PC-3 (cell line): ENCODE measurements at places on chromosomes 5 and 9.
A peak's percentile ranks its signal among the peaks of the same experiment; 100 is the strongest.

DNA sequence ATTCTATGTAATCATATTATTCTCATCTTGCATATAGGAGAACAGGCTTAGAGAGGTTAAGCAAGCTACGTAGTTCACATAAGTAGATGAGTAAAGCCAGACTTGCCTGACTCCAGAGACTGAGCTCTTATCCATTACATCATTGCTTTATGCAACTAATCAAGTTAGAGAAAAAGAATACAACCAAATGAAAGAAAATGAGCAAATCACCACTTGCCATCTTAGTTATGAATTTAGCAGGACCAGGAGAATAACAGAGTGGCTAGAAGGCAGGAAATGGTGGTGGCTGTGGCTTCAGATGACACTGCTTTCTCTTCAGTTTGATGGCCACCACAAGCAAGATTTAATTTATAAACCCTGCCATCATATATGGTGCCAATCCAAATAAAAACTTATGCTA, 26.6 kb downstream of the POC5 start:
- DNase-seq, result no peak

DNA sequence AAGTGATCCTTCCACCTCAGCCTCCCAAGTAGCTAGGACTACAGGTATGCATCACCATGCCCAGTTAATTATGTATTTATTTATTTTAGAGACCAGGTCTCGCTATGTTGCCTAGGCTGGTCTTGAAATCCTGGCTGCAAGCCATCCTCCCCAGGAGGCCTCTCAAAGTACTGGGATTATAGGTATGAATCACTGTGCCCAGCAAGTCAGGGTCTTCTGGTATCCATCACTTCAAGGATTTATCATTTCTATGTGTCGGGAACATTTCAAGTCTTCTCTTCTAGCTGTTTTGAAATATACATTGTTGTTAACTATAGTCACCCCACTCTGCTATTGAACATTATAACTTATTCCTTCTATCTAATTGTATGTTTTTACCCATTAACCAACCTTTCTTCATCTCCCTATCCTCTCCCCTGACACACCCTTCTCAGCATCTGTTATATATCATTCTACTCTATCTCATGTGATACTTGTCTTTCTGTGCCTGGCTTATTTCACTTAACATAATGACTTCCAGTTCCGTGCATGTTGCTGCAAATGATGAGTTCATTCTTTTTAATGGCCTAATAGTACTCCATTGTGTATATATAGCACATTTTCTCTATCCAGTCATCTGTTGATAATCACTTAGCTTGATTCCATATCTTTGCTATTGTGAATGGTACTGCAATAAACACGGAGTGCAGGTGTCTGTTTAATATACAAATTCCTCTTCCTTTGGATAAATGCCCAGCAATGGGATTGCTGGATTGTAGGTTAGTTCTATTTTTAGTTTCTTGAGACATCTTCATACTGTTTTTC, 26.4 kb downstream of the UTP15 start:
- DNase-seq, result peak; percentile 54

- no peak for DNase-seq
Measured at GRCh38 chr9:126532951-126533925, 80.5 kb upstream of the LMX1B start.

DNA sequence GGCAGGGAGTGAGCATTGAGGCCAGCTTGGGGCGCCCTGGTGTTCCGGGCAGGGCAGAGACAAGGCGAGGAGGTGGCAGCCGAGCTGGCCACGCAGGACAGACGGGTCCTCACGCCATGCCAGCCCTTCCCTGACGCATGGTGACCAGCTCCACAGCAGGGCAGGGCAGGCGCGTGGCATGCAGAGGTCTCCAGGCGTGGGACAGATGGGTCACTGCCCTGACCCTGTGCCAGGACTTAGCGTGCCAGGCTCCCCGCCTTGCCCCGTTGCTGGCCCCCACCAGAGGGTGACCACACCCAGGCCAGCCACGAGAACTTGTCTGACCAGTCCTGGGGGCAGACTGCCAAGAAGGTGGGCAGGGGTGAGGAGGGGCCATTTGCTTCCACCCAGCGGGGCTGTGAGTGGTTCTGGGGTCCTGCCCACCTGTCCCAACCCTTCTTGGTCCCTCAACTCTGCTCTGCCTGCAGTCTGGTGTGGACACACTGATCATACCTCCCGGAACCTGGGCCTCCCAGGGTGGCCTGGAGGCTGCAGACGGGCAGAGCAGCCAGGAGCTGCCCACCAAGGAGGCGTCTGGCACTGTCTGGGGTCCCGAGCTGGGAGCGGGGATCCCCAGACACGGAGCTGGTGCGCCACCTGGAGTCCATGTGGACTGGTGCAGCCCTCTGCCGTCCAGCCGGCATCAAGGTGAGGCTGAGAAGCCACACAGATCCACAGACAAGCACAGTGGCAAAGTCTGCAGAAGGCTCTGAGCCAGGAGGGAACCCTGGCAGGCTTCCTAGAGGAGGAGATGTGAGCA, at the start of gene RNF224:
Gene RNF224 (plus strand): TSS at position 449 of the 799 bp plus-strand sequence. CDS start 834 bp downstream, outside the sequence.
- DNase-seq, result peak; percentile 87

GRCh38 chr5:132820162-132820754, 7.2 kb downstream of the SOWAHA start:
- peak; percentile 82 for DNase-seq

DNA sequence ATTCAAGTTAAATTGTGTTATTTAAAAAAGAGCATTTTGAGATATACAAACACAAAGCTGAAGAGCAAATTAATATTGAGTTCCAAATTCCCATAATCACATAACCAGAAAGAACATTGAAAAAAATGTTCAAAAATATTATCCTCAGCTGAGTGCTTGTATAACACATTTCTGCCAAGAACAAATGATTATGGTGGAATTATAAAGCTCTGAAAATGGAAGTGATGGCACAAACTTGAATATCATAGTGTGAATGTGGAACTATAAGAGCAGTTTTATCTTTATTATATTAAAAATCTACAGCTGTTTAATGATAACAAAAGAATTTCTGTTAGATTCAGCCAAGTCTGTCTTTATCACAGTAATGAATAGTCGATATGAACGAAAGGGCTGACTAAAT, 117.8 kb downstream of the MEF2C start:
- no peak for DNase-seq

GRCh38 chr5:171955761-171956160, 50.7 kb downstream of the FBXW11 start:
- DNase-seq, result no peak

- DNase-seq, result no peak
Measured at GRCh38 chr9:108933231-108933717, 650 bp downstream of the ELP1 start.

DNA sequence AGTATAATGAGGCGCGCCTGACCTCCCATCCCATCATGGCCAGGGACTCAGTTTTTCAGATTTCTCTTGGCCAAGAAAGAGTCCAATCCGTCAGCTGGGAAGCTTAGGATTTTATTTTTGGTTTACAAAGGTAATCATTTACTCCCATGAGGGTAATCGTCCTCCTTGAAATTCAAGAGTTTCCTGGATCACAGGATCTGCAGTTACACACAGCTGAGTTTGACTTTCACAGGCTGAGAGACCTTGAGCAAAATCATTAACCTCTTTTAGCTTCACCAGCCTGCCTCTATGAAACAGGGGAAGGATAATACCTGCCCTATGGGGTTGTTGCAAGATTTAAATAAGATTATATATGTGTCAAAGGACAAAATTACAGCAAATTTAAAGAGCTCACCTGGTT, 15.4 kb upstream of the AK3 start:
- DNase-seq, result no peak

- no peak for DNase-seq
Measured at GRCh38 chr5:859391-859790, 8.6 kb upstream of the ZDHHC11 start.

GRCh38 chr5:123344816-123345426, 78.3 kb downstream of the CEP120 start:
- peak; percentile 34 for DNase-seq

DNA sequence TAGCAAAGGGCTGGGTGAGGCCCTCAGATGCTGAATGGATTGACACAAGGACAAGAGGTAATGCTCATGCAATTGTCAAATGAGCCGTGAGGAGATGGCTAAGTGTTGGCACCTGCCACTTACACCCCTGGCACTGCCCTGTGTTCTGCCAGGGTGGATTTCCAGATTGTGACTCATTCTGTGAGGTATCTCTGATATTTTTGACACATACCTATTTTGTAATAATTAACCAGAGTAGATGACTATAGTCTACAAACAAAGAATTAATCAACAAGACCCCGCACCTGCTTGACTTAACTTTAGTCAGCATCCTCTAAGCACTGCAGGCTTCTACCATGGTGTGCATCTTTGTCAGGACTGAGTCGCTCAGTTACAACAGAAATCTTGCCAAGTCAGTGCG, 200.8 kb downstream of the DIRAS2 start:
- DNase-seq, result no peak

DNA sequence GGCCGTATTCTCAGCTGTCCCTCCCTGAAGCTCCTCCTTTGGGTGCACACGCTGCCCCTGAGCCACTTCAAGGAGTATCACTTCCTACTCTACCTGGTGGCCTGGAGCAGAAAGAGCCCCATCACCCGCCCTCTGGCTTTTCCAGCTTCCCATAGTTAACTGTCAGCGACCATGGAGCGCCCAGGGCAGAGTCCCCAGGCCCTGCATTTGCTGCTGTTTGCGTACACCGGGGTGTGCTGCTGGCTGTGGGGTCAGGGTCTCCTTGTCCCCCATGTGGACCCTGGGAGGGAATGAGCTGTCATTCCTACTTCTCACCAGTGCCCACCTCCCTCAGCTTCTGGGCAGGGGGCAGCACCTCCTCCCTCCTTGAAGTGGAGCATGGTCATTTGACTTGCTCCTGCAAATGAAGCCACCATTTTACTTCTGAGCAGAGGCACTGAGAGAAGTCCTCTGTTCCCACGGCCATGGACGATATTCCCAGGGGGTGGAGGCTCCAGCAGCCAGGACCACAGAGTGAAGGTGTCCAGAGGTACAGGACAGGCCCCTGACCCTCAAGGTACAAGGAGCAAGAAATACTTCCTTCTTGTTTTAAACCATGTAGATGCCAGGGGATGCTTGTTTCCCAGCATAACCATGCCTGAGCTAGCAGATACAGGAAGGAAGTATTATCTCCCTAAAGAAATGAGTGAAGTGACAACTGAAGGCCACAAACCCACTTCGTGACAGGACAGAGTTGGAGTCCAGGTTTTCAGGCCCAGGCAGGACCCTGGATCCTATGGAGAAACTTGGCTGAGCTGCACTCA, 40.6 kb upstream of the COL5A1 start:
- DNase-seq, result no peak

GRCh38 chr5:150603052-150603451, 37.4 kb upstream of the SYNPO start:
- DNase-seq, result no peak

DNA sequence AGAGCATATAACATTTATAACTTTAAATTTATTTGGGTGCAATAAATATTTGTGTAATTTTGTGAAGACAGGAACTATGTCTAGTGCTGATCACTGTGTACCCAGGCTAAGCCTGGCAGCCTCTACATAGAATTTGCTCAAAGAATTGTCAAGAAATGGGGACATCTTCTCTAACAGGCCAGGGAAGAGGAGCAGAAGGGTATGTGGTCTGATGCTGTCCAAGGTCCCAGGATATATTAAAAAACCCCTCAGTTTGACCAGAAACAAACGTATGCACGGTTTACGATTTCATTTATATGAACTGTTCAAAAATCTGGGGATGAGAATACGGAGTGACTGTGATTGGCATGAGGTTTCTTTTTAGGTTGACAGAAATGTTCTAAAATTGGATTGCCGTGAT, 55.9 kb downstream of the MAT2B start:
- no peak for DNase-seq

GRCh38 chr9:33690143-33690933, 105.0 kb upstream of the PRSS3 start:
- no peak for DNase-seq

DNA sequence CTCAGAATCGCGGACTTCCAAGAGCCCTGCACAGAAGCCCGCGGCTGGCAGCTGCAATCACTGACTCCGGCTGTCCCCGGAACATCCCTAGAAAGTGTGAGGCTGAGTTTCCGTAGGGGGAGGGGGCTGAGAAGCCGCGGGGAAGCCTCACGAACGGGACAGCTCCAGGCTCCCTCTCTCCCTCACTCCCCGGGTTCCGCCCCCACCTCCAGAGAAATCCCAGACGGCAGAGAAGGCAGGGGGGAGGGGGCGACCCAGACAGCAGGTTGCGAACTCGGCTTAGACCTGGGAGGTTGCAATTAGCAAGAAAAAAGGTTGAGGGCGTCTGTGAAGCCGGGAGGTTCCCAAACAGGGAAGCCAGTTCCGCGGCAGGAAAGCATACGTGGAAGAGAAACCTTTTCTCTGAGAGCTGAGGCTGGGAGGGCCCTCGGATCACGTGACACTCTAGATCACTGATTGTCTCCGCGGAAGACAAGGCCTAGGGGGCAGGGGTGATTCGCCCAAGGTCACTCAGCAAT, 73.8 kb upstream of the CPLX2 start:
- DNase-seq, result peak; percentile 9

DNA sequence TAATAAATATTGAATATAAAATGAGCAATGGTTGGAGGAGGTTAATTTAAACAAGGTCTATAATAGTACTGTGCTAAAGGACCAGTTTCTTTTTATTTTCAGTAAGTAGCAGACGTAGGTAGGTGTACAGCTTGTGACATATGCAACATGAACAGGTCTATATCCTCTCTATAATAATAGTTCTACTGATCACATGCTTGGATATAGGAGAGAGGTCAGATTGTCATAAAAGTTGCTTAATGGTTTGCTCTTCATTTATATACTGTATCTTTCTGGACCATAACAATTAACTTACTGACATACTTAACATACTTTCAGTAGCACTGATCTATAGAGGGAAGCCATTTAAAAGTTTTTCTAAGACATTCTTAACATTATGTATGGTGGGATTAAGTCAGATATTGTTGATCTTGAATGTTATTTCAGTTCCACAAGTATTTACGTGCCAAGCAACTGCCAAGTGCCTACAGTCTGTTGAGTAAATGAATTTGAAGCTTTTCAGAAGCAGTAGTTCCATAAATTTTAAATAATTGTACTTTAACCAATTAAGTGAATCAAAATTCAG, 68.0 kb downstream of the DENND4C start:
- no peak for DNase-seq

GRCh38 chr5:8005416-8005815, 136.5 kb downstream of the MTRR start:
- no peak for DNase-seq
